CD4-positive, alpha-beta T cell treated with Interleukin-15 for 1 hour (primary cell): ENCODE measurements at places on chromosomes 5 and 9.

DNA sequence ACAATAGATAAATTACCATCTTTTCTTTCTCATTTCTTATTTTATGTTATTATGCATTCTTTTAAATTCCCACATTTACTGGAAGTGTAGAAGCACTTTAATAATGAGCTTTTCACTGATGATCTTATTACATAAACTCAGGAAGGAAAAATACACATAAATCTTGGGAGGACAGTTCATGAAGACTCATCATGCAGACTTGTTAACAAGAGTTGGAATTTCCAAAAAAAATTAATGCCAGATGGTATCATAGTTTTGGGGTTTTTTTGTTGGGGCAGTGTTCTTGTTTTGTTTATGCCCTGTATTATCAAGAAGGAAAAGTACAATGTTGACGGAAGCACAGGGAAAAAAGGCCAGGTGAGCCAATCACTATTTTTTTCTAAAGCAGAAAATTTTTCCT, 35.1 kb downstream of the CEMIP2 start:
- DNase-seq, result no peak

DNA sequence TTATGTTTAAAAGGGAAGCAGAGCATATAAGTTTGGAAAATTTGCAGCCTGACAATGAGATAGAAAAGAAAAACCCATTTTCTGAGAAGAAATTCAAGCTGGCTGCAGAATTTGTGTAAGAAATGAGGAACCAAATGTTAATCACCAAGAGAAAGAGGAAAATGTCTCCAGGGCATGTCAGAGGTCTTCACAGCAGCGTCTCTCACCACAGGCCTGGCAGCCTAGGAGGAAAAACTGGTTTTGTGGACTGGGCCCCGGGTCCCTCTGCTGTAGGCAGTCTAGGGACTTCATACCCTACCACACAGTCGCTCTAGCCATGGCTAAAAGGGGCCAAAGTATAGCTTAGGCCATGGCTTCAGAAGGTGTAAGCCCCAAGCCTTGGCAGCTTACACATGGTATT, 32.1 kb upstream of the HSD17B4 start:
- no peak for DNase-seq

DNA sequence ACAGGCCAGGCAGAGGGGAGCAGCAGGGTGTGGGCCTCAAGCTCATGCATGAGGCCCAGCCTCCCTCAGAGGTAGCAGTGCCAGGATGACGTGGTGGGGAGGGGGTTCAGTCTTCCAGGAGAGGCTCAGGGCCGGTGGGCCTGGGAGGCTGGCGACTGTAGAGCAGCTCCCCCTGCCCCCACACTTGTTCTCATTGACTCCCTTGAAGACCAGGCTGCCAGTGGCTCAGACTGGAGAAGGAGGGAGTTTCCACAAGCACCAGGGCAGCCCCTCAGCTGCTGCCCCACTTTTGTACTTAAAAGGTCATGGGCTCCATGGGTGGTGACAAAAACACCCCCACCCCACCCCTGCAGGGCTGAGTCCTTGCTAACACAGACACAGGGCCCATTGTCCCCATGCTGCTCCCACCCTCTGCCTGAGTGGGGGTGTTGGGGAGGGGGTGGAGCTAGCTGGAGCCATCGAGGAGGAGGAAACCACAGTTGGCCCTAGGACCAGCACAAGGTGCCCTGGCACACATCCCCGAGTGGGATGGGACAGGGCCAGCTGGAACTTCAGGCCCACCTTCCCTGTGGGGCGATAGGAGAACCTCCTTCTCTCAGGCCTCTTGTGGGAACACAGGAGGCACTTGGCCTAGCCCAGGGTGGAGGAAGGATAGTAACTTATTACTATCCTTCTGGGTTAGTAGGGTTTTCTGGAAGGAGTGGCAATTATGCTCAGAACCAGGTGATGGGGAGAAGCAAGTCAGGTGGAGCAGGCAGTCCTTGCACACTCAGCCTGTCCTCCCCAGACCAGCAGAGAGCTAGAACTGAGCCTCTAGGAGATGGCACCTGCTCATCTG, 10.7 kb downstream of the PDLIM4 start:
- no peak for DNase-seq

DNA sequence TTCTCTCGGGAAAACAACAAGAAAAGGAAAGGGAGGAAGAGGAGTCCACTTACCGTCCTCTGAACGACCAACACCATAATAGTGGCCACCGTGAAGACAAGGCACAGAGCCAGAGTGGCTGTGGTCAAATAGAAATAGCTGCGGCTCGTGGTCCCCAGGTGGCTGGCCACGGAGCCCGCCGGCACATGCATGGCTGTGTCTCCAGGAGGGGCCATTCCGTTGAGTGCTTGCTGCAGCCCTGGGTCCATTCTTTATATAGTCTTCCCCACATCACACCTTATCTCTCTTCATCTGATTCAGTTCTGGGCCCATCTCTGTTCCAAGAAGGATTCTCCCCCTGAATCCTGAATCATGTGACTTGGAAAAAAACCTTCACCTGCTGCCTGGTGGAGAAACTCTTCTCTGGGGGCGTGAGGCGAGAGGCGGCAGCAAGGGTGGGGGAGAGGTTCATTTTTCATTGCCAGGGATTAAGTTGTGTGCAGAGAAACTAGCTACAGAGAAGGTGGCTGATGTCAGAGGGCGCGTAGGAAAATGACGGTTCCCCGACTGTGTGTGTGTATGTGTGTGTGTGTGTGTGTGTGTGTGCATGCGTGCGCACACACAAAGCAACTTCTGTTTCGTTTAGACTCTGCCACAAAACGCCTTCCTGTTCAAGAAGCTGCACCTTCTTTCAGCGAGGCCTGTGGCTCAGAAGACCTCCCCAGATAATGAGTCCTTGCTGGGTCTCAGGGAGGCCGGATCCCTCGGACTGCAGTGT, at the start of gene TNFSF8:
TSS of gene TNFSF8 (minus strand) at position 536 of the 757 bp plus-strand sequence. CDS start at position 248, 288 bp downstream.
- DNase-seq, result peak; percentile 85

DNA sequence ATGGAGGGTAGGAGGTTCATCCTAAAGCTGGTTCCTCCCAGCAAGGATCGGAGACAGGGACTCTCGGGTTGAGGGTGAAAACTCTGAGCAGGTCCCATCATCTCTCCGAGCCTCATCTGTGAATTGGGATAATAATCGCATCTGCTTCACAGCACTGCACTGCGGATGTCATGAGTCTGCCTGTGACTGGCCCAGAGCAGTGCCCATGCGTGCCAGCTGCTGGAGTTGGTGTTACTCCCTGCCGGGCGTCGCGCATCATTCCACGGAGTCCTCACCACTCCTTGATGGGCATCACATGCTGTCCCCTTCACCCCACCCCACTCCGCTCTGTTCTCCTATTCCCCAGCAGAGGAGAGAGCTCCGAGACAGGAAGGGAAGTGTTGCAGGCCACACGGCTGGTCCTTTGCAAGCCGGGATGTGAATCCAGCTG, 35.1 kb upstream of the ORM1 start:
- peak; percentile 15 for DNase-seq

DNA sequence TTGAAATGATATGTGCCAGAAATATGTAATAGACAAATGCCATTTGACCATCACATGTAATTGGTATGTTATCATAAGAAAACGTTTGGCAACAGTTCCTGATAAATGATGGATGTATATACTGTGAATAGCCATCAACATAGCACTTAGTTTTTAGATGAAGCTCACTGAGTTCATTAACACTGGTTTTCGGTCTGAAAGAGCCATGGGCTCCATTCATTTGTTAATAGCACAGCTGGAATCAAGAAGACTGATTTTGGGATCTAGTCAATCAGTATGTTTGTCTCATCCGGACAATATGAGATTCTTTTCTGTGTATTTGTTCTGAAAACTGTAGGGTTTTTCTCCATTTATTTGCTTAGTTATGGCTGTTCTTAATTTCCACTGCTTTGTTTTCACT, 413.5 kb upstream of the CLINT1 start:
- DNase-seq, result no peak

DNA sequence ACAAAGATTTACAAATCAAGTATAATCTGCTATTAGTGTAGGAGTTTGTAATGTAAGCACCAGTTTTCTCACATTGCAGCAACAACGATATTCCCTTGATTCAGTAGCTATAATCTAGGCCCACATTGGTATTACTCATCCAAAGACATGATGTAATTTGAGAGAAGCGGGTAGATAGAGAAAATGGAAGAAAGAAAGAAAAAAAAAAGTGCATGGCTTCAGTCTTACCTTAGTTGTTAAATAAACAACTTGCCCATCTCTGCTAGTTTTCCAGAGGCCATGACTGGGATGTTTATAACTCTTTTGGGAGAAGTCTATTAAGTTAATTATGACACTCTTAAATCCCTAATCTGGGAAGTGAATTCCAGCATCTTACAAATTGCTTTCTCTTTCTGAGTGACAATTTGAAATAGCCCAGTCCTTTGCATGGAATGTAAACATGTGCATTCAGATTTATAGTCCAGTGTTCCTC, 2.8 kb downstream of the MELK start:
- DNase-seq, result no peak

DNA sequence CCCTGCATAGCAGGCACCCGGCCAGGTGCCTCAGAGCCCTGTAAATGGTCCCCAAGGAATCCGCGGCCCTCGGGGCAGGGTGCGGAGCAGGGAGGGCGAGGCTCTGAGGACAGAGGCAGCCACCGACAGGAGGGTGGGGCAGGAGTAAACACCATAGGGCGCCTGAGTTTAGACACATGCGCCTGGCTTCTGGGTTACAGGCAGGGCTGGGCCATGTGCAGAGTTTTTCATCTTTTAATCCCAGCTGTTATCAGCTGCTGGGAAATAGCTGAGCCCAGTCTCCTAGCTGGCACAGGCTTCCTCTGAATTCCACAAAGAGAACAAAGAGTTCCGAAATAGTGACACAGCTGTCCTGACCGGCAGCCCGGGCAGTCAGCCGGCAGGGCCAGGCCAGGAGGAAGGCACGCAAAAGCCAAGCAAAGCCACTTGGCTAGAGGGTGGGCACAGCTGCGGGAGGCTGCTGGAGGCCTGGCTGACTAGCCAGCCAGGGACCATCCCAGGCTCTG, 98.9 kb upstream of the PHYKPL start:
- DNase-seq, result no peak
